ENCODE measurements at places on chromosomes 1 and 21. TPM values are rescaled to one million over a fixed set of nuclear protein-coding genes. Genes with fewer than 3 reads are reported as not detected.

GBP4 gene
- total RNA-seq: 11.3 TPM

CRYBG2 gene
- 1.3 TPM for total RNA-seq

PRKAA2 gene
- not detected for total RNA-seq

DNA sequence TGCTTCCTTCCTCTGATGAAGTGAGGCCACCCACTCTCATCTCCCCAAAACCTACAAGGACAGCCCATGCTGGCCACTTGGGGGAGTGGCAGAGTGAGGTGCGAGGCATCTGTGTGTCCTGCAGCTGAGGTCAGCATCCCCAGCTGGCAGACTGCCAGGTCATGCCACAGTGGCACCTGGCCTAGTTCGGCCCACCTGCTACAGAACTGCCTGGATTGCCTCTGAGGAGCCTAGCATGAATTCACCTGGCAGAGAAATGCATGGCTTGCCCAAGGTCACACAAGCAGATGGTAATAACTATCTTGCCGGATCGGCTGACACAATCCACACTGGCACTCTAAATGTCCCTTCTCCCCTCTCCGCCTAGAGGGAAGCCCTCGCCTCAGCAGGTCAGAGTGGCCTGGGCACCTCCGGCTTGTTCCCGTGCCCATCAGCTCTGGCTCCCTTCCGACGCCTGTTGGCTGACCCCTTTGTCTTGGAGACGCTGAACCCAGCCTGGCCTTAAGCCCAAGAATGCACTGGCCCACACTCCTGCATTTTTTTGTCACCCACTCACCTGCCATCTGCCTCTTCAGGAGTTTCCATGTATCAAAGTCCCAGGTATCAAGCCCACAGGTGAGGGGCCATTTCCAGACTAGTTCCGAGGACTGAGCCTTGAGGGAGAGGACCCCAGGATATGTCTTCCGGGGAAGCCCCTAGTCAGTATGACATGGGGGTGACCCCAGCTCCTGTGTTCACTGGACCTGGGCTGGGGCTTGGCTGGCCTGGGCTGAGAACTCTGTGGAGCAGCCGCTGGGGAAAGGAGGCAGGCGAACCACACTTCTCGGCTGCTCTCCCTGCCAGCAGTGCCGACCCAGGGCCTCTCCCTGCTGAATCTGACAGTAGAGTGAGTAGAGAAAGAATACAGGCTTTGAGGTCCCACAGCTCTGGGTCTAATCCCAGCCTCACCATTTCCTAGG, 21.7 kb downstream of the ECE1 start:
- DNase-seq: no peak

DNA sequence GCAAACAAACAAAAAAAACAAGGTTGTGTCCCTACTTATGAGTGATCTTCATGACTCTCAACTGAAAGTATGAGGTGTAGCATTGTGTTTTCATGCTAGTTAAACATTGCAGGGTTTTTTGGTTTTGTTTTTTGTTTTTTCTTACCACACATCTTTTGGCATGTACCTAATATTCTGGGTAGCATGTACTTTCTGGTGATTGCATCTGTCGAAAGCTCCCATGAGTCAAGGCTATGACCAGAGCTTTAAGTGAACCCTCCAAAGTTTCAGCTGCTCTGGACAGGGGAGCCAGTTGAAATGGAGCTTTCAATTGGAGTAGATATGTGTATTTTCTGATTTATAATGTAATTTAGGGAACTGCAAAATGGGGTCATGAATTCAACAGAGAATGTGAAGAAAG, 115.5 kb downstream of the KCNK2 start:
- DNase-seq: no peak

DNA sequence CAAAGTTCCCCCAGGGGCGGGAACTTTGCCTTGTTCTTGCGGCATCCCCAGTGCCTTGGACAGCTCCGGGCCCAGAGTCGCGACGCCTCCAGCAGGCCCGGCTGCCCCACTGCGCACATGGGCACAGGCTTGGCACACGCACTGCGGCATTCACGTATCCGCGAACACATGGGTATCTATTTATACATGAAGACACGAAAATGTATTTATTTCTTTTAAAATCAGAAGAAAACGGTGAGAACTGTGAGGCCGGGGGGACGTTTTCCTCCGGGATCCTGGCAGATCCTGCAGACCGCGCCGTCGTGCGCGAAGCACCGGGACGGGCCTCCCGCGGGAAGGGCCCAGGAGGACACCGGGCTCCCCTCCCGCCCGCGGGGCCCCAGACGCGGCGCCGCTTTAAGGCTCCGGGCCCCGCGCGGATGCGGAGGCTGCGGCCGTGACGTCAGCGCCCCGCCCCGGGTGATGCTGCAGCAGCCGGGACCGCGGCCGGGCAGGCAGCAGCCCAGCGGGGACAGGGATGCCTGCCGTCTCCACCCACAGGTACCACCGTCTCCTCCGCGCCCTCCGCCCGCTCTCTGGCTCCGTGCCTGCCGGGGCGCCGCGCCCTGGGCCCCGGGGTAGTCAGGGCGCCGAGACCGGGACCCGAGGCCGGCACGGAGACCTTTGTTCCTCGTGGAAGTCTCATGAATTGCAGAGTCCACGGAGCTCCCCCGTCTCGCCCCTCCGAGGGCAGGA, at the start of gene SLC45A1:
Gene SLC45A1, plus strand, starts transcription at position 468 of the 735 bp plus-strand sequence. CDS start 6,216 bp downstream, outside the sequence.
- peak; percentile 90 for DNase-seq

GRCh38 chr1:227544067-227545050, 19.0 kb upstream of the ZNF678 start:
- DNase-seq: no peak

DNA sequence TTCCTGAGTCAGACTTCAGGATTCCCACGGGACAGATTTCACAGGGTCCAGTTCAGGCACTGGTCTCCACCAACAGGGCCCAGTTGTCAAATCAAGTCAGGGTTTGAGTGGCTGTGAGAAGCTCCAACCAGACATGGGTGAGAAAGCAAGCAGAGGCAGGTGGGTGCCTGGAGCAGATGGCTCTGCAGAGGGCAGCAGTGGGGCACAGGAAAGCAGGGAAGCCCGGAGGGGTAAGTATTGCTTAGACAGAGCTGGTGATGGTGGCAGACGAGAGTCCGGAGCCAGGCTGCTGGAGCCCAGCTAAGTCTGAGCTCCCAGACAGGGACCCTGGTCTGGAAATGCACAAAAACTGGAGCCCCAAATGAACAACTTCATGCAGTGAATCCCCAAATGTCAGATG, 40.4 kb downstream of the RIMS3 start:
- no peak for DNase-seq

- DNase-seq: no peak
Observed at GRCh38 chr1:46798810-46799209, at the start of gene CYP4B1. TSS of gene CYP4B1 (plus strand) at chr1:46799046. CDS start at chr1:46799082, 36 bp downstream.

GRCh38 chr1:76998582-76999223, 131.4 kb downstream of the ST6GALNAC5 start:
- DNase-seq: no peak

DNA sequence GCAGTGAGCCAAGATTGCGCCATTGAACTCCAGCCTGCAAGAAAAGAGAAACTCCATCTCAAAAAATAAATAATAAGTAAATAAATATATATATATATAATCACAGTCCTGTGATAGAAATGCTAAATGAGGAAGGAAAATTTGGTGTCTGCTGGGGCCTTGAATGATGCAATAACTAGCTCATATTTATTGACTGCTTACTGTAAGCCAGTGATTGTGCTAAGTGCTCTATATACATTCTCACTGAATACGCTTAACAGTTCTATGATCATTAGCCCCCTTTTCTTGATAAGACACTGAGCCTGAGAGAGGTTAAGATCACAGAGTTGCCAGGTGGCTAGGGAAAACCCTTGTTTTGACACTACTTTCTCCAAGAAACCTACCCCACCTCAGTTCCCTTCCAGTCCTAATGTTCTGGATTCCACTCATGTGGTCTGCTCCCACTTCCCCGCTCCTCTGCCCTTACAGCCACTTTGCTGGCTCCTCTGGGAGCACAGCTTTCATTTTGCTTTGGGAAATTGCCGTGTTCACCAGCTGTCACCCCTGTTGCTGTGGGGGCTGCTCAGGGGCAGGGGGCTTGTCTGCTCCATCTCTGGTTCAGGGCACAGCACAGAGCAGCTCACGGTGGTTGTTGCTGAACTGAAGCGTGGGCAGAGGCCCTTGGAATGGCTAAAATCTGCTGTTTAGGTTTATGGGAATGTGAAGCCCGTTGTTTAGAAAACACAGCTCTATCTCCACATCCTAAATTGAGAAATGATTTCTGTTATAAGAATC, 2.5 kb upstream of the BMP8A start:
- DNase-seq: no peak

DNA sequence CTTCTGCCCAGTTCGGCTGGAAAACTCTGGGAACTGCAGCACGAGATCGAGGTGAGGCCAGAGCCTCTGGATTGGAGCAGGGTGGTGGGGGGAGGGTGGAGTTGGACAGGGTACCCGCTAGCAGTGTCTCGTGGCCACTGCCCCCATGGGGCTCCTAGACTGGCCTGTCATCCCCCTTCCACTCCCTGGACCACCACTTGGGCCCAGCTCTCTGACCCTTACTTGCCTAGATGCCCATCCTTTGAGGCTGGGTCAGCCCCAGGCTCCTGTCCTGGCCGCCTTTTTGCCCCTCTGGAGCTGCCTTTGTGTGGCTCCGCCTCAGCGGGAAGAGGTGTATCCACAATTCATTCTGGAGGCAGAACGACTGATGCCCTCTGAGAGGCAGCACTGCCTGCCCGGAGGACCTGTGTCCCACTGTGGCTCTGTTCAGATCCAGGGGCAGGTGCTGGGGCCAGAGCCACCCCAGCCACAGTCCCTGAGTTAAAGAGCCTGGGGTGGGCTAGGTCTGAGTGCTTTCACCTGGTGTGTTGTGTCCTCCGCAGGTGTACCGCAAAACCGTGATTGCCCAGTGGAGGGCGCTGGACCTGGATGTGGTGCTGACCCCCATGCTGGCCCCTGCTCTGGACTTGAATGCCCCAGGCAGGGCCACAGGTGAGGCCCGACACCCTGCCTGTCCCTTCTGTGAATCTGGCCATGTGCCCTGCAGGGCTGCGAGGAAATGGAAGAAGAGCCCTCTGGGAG, 17.7 kb downstream of the FAAH start:
- DNase-seq: no peak

DNA sequence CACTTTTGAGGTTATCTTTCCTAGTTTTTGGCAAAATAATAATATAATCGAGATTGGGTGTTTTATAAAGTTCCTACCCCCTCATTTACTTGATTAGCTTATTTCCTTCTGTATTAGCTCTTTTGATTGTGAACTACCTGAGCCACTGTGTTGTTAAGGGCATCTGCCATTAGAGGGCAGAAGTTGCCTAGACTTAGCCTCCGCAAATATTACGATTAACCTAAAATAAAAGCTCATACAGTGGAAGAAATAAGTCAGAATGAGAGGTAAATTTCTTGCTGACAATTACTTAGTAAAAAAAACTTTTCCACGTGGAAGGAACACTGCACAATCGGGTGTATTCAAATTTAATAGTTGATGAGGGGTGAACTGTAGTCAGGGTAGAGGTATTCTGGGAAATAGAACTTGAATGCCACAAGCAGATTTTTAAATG, 2.3 kb downstream of the H3-3A start:
- no peak for DNase-seq

DNA sequence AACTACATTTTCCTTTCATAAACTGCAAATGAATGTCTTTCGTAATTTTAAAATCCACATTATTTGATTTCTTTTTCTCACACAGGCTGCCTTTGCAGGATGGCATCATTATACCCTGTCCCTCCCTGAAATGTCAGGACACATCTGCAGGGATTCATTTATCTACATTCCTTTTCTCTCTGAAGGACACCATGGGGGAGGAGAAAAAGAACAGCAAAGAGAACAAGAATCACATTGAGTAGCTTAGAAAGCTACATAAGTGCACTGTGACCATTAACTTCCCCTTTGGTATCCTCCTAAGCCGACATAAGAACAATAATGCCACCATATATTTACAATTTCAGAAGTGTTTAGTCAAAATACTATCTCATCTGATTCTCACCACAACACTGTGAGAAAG, 129.5 kb downstream of the PIGK start:
- DNase-seq: no peak

GRCh38 chr1:15531682-15532081, 5.0 kb downstream of the DNAJC16 start:
- DNase-seq: no peak

GRCh38 chr1:168470901-168471431, 72.8 kb downstream of the XCL2 start:
- DNase-seq: no peak

DNA sequence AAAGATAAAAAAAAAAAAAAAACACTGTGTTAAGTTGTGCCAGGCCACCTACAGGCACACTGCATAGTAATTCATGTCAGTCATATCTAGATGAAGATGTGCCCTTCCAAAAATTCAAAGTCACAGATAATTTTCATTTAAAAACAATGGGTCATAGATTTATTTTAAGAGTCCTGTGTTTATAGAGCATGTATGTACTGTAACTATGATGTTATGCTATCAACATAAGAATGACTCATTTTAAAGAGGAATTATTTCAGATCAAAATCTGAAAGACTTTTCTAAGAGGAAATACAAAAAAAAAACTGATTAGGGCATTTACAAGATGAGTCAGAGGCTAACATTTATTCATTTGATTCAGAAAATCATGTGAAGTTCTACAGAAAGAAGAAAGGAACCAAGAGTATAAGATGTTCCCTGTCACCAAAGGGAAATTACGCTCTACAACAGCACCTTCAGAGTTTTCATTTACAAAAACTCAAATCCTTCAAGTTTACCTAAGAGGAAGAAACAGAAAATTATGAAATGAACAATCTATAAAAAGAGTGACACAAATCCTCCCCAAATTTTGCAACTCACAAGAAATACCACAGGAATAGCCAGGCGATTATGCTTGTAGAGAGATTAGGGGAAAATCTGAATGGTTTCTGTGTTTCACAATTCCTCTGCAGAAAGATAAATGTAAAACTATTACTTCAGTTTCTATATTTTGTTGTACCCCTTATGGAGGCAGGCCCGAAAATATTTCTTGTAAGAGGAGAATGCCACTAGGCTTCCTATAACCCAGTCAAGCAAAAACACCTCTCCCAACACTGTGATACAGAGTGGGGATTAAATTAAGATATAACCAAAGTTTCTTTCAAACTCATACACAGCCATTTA, 13.8 kb downstream of the TP53BP2 start:
- DNase-seq: no peak

DNA sequence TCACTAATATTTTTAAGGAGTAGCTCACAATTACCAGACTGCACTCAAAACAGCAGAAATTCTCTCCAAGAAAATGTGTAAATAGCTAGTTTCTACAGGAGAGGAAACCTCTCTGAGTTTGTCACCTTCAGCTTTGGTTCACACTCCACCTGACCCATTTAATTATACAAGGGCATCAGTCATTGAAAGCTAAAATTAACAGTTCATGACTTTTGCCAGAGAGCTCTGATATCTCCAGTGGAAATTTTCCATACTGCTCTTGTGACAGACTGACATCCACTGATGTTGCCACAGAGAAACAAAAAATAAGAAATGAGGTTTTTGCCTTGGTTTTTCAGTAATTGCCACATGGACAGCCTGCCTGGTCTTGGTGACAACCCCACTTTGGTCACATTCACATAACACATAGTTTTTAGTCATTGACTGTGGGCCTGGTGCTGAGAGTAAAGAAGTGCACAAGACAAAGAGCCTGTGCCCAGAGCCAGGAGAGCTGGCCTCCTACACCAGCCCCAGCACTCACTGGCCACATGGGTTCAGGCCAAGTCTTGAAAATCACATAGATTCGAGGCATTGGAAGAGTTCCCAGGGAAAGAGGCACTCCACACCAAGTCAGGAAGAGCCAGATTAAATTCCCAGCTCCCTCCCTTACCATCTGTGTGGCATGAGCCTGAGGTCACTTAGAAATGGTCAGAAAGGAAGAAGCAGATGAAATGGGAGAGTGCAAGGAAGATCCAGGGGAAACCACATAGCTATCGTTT, 13.8 kb upstream of the SIM2 start:
- DNase-seq: no peak
